Activated CD4-positive, alpha-beta T cell treated with anti-CD3 and anti-CD28 coated beads for 36 hours (primary cell): ENCODE measurements at places on chromosomes 12 and 14.

DNA sequence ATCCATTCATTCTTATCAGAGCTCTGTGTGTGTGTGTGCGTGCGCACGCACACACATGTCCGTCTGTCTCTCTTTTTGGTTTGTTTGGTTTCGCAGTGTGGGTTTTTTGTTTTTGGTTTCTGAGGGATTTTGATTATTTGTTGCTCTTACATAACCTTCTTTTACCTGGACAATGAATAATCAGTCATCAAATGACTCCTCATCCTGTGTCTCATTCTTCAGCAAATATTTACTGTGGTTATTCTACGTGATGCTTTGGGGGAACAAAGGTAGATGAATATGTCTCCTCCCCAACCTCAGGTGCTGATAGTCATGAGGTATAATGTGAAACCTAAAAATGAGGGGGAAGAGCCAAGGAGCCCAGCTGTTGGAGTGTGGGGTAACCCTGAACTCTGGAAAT is 92.4 kb downstream of the SAMD4A start:
- no peak for DNase-seq

GRCh38 chr12:66838366-66838765 is 159.5 kb upstream of the GRIP1 start:
- no peak for DNase-seq

DNA sequence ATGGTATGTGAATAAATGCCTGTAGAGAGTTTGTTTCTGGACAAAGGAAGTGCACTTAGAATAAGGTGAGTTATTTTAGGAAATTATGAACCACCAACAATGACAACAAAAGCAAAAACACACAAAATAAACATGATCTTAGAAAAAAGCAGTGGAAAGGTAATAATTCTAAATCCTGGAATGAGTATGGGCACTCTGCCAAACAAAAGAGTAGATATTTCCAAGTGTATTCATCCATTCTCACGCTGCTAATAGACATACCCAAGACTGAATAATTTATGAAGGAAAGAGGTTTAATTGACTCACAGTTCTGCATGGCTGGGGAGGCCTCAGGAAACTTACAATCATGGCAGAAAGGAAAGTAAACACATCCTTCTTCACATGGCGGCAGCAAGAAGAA is 269.3 kb upstream of the NPAS3 start:
- no peak for DNase-seq

GRCh38 chr12:32039347-32039746 is 67.3 kb upstream of the BICD1 start:
- DNase-seq, result no peak

DNA sequence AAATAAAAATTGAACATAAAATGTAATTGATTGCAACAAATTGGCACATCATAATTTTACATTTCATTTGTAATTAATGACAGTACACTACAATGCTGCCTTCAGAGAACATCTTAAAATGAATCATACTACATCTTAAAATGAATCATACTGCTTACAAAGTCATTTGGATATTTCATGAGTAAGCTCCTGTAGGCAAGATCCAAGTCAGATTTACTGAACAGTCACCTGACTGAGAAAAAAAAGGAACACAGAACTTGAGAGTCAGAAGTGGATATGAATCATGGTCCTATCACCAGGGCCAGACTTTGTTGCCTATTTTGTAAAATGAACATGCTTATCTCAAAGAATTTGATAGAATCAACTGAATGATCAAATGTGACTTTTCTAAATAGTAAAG is 32.7 kb upstream of the FBLN5 start:
- DNase-seq, result peak; percentile 22

- no peak for DNase-seq
Measured at GRCh38 chr14:23040100-23040499, 1.9 kb upstream of the PSMB11 start.

DNA sequence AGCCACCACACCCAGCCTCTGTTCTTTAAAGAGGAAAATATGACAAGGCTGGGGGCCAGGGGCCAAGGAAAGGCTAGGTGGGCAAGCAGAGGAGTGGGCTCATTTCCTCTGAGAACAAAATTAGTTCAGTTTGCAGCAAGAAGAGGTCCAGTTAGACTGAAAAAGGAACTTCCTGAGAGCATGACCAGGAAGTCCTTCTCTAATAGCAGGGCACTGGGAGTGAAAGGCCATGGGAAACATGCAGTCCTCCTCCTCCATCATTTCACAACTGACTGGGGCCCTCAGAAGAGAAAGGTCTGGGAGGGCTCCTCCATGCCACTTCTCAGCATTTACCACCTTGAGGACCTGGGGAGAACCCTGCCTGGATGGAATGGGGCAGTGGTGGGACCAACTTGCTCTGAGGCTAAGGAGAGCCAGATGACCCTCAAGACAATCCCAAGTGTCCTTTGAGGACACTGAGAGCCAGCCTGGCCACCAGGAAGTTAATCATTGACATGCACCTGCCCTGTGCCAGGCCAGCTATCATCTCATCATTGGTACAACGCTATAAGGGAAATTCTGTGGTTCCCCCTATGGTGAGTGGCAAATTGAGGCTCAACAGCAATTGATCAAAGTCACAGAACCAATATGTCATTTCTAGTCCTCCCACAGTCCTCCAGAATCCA is 2.0 kb downstream of the AQP2 start:
- no peak for DNase-seq

DNA sequence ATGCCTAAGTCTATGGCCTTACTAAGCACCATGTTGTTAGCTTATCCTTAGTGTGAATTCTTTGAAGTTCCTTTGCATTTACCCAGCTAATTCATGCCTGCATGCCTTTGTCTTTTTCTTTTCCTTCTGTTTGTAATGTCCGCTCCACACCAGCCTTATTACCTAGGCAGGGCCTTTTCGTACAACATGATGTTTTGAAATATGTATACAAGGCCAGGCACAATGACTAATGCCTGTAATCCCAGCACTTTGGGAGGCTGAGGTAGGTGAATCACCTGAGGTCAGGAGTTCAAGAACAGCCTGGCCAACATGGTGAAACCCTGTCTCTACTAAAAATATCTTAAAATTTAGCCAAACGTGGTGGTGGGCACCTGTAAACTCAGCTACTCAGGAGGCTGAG is 1636.5 kb upstream of the SEL1L start:
- no peak for DNase-seq

- no peak for DNase-seq
Measured at GRCh38 chr12:13099066-13099843, 4.2 kb downstream of the GSG1 start.

- DNase-seq, result no peak
Measured at GRCh38 chr12:39123580-39124253, 218.3 kb upstream of the CPNE8 start.

- DNase-seq, result no peak
Measured at GRCh38 chr14:26841920-26842741, 244.3 kb upstream of the NOVA1 start.

DNA sequence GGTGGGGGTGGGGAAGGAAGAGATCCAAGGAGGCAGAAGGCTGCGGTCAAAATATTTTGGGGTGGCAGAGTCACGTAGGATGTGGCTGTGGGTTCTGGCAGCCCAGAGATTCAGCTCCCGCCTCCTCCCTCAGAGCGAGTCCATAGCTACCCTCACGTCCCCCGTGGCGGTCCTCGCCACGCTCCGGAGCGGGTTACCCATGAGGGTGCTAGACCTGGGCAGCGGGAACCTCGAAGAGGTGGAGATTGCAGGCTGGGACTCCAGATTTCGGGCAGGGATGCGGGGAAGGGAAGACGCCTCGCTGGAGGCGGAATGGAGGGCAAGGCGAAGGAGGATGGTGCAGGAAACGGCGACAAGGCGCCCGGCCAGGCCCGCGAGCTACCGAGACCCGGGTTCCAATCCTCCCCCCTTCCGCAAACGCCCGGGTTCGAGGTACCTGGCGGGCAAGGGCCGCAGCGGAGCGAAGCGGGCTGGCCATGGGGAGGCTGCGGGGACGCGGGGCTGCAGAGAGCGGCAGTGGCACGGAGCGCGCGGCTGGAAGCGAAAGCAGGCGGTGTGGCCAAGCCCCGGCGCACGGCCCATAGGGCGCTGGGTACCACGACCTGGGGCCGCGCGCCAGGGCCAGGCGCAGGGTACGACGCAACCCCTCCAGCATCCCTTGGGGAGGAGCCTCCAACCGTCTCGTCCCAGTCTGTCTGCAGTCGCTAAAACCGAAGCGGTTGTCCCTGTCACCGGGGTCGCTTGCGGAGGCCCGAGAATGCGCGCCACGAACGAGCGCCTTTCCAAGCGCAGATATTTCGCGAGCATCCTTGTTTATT is 46.2 kb downstream of the BCAT1 start:
- peak; percentile 63 for DNase-seq
